ENCODE measurements at places on chromosomes 3 and 15. TPM values are rescaled to one million over a fixed set of nuclear protein-coding genes. Genes with fewer than 3 reads are reported as not detected.

The DUOXA2 gene
- not detected for polyA plus RNA-seq

The HMCES gene
- 50.2 TPM for polyA plus RNA-seq

GRCh38 chr15:67405208-67406191 is 115.4 kb upstream of the C15orf61 start:
- DNase-seq, result no peak

DNA sequence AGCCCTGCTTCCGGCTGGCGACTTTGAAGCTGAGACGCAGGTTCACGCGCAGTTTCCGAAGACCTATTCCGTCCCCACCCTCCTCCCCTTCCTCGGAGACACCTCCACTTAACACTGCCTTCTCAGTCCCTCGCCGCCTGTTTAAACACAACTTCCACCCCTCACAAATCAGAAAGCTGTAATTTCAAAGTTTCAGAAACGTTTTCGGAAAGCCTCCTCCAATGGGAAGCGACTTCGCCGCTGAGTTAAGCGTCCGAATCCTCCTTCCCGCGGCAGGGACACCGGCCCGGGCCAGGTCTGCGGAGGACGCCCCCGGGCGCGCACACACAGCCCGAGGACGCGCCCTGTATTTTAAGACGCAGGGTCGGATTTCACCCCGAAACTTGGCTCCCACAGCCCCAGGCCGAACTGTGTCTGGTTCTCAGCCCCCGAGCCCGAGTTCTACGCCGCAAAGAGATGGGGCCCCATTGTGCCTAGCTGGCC is 559 bp upstream of the LRRN1 start:
- peak; percentile 38 for DNase-seq

GRCh38 chr15:68389041-68389930 is 42.7 kb downstream of the ITGA11 start:
- no peak for DNase-seq

DNA sequence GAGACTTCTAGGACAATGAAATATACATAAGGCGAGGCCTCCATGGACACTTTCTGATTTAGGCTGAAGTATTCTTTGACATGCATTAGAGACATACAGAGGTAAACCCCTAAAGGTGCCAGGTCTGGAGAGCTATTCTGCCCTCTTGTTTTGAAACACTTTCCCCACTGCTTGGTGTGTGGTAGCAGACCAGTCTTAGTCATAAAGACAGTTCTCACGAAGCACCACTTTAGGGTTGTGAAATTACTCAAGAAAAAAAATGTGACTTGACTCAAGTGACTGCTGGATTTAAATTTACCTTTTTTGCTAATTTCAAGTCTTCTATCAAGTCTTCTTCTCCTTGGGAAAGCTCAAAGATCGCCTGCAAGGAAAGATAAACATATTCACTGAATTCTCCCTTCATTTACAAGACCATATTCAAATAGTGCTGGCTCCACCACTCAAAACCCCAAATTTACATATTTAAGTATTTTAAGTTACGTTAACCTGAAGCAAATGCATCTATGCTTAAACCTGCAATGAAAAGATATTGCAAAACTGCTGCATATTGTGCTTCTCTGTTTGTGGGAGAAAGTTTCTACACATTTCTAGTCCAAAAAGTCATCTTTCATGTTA is 48.4 kb downstream of the ARHGEF3 start:
- DNase-seq, result no peak

DNA sequence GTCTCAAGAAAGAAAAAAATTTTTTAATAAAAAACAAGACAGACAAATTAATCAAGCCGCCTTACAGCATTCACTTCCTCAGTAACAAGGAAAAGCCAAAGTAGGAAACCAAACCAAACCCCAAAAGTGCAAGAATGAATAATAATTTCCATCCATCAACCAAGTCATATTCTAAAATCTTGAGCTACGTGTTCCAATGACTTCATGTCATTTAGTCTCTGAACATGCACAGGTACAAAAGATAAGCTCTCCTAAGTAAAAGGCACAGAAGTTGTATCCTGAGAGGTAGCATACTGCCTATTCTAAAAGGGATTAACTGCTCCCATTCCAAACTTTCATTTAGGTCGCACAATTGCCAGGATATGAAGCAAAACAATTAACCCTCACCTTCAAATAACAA is 29.7 kb downstream of the SLC4A7 start:
- no peak for DNase-seq

- DNase-seq, result no peak
Measured at GRCh38 chr15:69421498-69421897, 7.3 kb downstream of the KIF23 start.

- DNase-seq, result peak; percentile 63
Measured at GRCh38 chr3:183766745-183767606, 58.4 kb downstream of the MAP6D1 start.

- no peak for DNase-seq
Measured at GRCh38 chr3:159169828-159170227, 368.0 kb downstream of the MFSD1 start.

DNA sequence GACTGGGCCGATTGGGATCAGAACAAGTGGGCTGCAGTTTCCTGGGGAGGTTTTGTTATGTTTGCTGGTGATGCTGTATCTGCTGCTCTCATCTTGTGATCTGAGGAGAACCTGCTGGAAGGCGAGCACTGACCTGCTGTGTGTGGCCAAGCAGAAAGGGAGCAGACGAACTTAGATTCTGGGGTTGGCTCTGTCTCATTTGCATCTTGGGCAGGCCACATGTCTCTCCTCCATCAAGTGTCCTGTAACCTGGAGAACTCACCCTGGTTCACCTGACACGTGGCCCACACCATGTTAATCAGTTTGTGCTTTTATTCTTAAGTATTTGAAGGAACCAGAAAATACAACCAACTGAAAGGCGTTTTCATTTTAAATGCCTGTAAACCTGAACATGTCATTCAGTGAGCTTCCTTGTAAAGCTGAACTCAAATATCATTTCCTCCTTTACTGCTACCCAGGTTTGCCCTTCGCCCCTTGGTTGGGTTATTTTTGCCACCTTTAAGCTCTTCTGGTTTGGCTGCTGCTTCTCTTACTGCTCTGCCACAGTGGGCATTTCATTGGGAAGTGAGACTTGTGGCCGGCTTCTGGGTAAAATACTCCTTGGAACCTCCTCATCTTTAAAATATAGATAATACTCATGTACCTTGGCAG is 33.5 kb upstream of the TRAK1 start:
- DNase-seq, result no peak

Data from renal pelvis (tissue), 12 donors.